ENCODE measurements at places on chromosomes 7 and 10. TPM values are rescaled to one million over a fixed set of nuclear protein-coding genes. Genes with fewer than 3 reads are reported as not detected.

- DNase-seq = no peak
Observed at GRCh38 chr10:35191523-35191922, 64.9 kb downstream of the CREM start.

- DNase-seq = no peak
Observed at GRCh38 chr7:82805527-82805960, 357.1 kb downstream of the PCLO start.

SLC29A4 gene
- total RNA-seq = 3.4 TPM

DNA sequence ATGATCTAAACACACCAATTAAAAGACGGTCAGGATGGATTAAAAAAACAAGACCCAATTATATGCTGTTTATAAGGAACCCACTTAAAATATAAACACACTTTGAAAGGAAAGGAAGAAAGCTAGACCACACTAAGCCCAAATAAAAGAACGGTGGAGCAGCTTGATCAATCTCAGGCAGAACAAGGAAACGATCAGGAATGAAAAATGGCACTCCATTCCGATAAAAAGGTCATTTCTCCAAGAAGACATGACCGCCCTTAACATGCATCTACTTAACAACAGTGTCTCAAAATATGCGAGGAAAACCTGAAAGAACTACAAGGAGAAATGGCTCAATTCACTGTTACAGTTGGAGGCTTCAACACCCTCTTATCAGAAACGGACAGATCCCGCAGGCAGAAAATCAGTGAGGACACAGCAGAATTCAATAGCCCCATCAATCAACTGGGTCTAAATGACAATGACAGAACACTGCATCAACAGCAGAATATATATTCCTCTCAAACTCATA is 210.0 kb downstream of the MAD1L1 start:
- DNase-seq = no peak

DNA sequence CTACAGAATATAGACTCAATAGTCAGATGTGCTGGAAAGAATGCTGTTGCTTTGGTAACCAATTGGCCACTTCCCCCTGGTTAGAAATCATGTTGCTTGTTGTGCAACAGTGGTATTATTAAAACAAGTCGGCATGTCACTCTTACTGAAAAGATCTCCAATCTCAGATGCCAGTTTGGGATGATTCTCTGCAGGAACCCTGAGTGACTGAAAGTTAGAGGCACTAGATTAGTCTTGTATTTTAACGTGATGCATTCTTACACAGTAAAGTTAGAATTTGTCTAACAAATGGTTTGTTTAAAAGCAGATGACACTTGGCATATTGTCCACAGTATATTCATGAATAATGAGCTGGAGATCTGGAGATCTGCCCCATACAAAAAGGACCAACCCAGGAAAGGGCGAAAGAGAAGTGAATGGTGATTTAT is 287.6 kb downstream of the TWIST1 start:
- DNase-seq = no peak

GRCh38 chr10:97229322-97230015 is 43.7 kb upstream of the SLIT1 start:
- no peak for DNase-seq

- DNase-seq = no peak
Observed at GRCh38 chr10:3006607-3007006, 60.7 kb upstream of the PFKP start.

DNA sequence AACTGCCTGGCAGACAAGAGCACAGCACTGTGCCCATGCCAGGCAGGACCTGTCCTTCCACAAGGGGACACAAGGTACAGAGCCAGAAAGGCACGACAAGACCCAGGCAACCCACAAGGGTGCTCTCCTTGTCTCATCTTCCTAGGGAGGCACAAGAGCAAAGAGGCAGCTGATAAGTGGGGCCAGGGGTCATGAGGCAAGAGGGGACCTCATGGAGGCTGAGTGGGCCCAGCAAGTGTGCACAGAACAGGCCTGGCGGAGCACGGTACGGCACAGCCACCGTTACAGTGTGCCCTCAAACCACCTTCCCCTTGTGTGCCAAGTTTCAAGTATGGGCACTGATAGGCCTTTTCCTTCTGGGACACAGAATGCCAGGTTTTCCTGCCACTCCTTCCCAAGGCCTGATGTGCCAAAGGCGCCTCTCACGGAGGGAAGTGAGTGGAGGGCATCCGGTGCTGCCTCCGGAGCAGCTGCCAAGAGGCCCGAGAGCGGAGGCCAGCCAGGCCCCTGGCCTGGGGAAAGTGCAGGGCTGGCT is 75.6 kb downstream of the FAM53B start:
- no peak for DNase-seq

GRCh38 chr7:11612737-11613136 is 219.3 kb downstream of the THSD7A start:
- no peak for DNase-seq

DNA sequence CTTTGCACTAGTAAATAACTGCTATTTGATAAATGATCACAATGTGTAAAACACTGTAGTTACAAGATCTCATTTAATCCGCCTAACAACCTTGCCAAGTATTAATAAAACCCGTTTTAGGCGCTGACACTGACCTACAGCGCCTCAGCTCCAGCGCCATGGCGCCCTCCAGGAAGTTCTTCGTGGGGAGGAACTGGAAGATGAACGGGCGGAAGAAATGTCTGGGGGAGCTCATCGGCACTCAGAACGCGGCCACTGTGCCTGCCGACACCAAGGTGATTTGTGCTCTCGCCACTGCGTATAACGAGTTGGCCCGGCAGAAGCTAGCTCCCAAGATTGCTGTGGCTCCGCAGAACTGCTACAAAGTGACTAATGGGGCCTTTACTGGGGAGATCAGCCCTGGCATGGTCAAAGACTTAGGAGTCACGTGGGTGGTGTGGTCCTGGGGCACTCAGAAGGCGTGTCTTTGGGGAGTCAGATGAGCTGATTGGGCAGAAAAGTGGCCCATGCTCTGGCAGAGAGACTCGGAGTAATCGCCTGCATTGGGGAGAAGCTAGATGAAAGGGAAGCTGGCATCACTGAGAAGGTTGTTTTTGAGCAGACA is 1.1 kb upstream of the TNPO3 start:
- no peak for DNase-seq

DNA sequence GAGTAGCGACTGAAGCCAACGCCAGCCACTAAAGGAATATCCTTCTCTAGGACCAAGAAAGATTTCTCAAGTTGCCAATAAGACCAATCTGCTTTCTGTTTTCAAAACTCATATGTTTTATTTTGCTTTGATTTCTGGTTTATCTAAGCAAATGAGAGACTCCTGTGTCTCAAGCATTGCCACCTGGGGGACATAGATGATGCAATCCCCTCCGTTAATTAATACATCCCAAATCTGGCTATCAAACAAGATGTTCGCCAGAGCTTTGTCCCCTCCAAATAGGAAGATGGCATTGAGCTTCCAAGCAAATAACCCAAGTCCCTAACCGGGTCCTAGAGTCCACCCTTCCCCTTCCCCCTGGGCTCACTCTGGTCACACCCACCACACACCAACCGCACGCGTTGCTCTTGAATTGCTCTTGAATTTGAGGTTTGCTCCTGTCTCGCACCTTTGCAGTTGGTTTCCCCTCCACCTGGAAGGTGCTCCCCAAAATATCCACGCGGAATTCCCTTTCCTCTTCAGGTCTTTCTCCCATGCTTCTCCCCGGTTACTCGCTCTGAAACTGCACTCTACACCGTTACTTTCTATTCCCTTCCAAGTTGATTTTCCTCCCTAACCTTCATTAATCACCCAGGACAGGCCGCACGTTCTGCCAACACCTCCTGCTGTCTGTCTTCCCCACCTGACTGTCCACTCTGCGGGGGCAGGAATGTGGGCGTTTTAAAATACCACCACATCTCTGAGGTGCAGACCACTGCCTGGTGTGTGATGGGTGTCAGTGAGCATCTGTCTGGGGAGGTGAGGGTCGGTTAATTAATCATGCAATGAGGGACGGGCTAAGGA is 64.1 kb upstream of the RNF32 start:
- DNase-seq = no peak

All from ovary (tissue), 10 donors.